H7 (cell line): ENCODE measurements at places on chromosomes 7 and 10. TPM values are rescaled to one million over a fixed set of nuclear protein-coding genes. Genes with fewer than 3 reads are reported as not detected.

- DNase-seq = peak; percentile 74
These were observed 28.6 kb upstream of the KCNK18 start for GRCh38 chr10:117168729-117169128.

The HDAC9 gene
- 2.1 and 5.4 TPM in 2 replicates for total RNA-seq

- no peak for DNase-seq
These were observed 34.3 kb downstream of the FAM53B start for GRCh38 chr10:124709861-124710260.

DNA sequence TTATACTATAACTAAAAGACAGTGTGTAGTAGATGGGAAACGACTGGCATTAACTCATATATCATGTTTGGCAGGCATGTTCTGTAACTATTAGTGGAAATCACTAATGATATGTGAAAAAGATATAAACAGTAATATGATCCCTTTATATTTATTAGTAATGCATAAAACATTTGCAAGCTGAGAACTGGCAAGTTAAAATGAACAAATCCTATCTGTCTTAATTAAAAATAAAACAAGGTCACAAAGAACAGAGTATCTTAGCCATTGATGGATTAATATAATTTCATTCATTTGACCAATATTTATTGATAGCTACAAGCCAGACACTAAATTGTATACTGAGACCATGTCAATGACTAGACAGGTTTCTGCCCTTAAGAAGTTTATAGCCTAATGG is 154.5 kb downstream of the CRPPA start:
- DNase-seq = no peak

DNA sequence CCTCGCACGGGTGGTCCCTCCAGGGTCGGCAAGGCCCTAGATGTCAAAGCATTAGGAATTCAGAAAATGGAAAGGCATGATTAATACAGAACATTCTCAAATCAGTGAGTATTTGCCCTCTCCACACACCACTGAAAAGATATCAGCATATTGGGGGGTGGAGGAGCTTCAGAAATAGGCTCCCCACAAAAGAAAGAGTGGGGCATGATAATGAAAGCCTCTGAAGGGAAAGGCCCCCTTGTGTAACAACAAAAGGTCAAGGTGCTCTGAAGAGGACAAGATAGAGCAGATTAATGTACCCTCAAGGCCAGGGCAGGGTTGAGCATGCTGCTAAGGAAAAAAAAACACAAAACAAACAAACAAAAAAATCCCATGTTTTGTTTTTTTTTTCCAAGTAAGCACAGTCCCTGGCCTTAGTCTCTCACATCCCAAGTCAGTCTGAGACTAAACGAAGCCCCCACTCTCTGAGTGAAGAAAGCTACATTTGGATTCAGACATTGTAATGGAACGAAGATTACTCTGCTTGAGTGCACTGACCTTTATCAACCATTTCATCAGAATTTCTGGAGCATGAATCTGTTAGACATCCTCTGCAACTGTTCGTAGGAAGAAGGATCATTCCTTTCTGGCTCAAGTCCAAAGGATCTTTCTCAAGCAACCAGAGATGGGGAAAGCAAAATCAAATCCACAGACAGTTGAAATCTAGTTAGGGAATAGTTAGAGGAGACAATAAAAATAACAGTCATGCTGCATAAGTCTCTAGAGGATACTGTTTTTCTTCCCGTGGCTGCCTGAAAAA is 27.4 kb upstream of the DGKI start:
- DNase-seq = no peak

DNA sequence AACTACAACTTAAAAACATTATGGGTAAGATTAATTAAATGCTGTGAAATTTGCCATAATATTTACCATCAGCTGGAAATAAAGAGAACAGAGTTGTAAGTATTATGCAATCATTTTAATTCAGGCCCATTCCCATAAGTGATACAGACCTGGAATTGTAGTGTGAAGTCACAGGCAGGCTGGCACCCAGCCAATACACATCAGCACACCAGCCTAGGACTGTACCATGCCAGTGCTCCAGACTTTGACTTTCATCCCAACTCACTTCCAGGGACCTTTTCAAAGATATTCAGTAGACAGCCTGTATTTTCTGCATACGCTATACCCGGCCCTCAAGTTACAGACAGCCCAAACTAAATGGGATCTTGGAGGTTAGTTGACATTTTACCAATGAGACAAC is 143.3 kb downstream of the TES start:
- no peak for DNase-seq

The DRGX gene
- total RNA-seq = not detected in 2 replicates

- peak; percentile 2 for DNase-seq
These were observed 589 bp downstream of the LSM8 start for GRCh38 chr7:118184565-118184940.

The PDE6C gene
- total RNA-seq = not detected in 2 replicates

DNA sequence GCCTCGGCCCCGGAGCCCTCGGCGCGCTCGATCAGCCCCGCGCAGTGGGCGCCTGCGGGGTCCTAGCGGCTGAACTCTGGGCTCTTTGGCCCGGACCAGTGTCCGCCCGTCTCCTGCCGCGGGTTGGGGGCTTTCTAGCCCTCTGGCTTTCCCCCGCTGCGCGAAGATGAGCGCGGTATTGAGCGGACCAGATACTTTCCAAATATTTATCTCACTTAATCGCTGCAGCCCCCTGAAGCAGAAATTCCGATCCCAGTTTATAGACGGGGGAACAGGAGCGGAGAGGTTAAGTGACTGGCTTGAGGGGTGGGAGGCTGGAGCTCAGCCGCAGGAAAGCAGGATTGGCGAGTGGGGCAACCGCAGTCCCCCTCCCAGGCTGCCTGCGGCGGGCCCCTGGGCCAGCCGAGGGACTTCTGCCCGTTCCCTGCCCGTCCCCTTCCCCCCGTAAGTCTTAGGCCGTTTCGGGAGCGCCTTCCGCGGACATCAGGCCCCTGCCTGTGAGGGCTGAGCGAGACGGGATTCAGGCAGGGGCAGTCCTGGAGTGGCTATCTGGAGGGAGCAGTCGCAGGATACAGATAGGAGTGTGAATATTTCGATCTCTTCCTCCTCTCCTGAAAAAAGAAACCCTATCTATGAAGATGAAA is 565 bp downstream of the STRIP2 start:
- peak; percentile 83 for DNase-seq

The AIMP2 gene
- 90.9 and 100 TPM in 2 replicates for total RNA-seq

DNA sequence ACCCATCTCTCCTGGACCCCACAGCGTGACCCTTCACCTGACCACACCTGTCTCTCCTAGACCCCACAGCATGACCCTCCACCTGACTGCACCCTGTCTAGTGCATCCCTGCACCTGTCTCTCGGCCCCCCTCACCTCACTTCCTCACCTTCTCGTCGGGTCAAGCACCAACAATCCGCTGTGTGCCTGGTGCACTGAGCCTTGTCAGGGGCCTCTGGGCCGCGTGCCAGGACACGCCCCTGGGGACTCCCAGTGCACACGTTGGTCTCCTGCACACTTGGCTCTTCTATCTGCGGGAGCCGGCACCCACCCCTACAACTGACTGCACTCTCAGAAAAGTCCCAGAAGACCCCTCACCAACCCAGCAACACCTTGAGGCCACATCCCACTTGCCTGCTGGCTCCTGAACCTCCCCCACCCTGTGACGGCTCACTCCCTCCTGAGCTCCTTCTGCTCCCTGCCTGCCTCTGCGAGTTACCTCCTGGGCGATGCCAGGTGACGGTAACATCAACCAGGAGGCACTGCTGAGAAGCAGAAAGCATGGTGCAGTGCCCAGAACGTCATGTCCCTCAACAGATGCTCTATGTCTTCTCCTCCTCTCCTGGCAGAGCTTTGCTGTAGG is 147.6 kb downstream of the DIP2C start:
- DNase-seq = no peak

DNA sequence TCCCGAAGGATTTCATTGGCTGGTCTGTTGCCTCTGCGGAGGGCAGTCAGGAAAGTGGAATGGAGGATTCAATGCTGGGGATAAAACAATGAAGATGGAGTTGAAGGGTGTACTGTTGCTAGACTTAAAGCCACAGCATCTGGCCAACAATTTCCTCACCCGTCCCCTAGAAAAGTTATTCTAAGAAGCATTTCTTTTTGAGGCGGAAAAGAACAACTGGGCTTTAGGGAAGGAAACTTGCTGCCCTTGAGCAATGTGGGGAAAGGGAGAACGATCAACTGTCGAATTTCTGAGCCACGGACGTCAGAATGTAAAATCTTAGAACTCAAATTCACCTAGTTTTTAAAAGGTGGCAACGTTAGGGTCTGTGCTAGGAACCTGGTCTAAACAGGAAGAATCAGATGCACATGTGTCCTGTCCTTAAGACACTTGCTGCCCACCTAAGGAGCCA is 664 bp downstream of the FMC1 start:
- no peak for DNase-seq

- DNase-seq = peak; percentile 82
These were observed 57.6 kb upstream of the ANTXRL start for GRCh38 chr10:46229144-46229563.

DNA sequence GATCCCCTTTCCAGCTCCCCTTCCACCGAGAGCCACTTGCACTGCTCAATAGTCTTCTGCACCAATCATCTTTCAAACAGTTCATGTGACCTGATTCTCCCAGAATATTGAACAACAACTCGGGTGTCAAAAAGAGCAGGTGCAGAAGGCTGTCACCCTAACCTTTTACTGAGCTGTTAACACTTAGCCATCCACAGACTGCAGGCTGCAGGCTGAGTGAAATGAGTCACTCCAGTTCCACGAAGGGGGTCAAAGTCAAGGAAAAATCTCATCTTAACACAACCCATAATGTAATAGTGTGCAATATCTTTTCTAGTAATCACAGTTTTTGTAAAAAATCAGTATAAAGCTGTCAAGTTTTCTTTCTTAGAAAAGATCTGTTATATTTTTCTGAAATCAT is 63.1 kb downstream of the MTPAP start:
- DNase-seq = no peak

- DNase-seq = no peak
These were observed 319.8 kb downstream of the ADARB2 start for GRCh38 chr10:1417574-1417973.
